Activated CD8-positive, alpha-beta T cell treated with anti-CD3 and anti-CD28 coated beads for 36 hours (primary cell): ENCODE measurements at places on chromosomes 12 and 14. TPM values are rescaled to one million over a fixed set of nuclear protein-coding genes. Genes with fewer than 3 reads are reported as not detected.

Gene XRCC3
- 47.3 TPM for total RNA-seq

DNA sequence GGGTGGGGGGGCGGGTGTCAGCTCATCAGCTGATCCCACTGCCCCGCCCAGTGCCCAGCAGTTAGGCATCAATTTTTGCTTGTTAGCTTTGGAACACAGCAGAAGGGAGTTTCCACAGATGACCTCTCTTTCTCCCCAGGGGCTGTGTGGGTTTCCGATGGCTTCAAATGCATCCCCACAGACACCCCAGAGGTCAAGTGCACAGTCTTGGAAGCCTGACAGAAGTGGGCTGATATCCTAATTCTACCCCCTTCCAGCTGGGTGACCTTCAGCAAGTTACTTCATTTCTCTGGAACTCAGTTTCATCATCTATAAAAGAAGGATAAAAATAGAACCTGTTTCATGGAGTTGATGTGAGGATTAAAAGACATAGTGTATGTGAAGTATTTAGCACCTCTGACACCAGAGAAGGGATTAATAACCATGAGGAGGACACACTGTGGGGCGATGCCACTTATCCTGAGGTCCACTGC is 22.0 kb downstream of the TTC9 start:
- no peak overlapping the region for H3K27ac ChIP-seq
- no peaks in the 10 kb centered on the region for H3K27me3 ChIP-seq
- H3K4me3 ChIP-seq, result no peak overlapping the region
- H3K4me1 ChIP-seq, result peaks cover 79% of the 10 kb centered on the region
- H3K36me3 ChIP-seq, result peaks cover 16% of the 10 kb centered on the region

DNA sequence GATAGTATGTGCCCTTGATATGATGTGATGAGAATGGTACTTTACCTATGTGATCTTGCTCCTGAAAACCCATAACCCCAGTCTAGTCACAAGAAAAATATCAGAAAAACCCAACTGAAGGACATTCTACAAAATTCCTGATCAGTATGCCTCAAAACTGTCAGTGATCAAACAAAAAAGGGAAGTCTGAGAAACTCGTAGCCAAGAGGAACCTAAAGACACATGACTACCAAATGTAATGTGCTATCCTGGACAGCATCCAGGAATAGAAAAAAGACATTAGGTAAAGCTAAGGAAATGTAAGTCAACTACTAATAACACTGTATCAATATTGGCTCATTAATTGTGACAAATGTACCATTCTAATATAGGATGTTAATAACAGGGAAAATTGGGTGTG is 4.1 kb upstream of the WIF1 start:
- peaks cover 31% of the 10 kb centered on the region for H3K27me3 ChIP-seq
- H3K4me1 ChIP-seq, result peaks cover 3% of the 10 kb centered on the region
- no peak overlapping the region for H3K4me3 ChIP-seq
- no peak for DNase-seq
- H3K36me3 ChIP-seq, result no peaks in the 10 kb centered on the region
- no peak overlapping the region for H3K27ac ChIP-seq

- peaks cover 1% of the 10 kb centered on the region for H3K27me3 ChIP-seq
- no peak for DNase-seq
Measured at GRCh38 chr12:1812650-1813302, 7.6 kb upstream of the LRTM2 start.
